ENCODE measurements at places on chromosomes 2 and 18.
A peak's percentile ranks its signal among the peaks of the same experiment; 100 is the strongest.

GRCh38 chr2:28300485-28301341 lies 91.9 kb upstream of the FOSL2 start:
- no peak for DNase-seq

GRCh38 chr2:7497178-7497577 lies 580.0 kb downstream of the RNF144A start:
- DNase-seq, result no peak

DNA sequence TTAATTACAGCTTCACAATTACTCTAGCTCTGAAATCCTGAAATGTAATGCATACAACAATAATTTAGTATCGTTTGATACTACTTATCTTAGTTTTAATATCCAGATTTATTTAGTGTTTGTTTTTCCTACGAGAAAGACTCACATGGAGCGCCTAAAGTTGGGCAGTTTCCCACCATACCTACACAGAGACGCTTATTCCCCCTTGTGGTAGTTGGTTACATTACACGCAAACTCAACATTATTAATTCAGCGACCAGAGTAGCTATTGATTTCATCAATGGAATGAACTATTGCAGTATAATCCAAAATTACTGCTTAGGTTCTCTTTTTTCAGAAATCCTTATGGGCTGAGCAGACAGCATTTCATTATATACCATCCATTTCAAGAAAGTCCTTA lies 164.0 kb upstream of the REG3G start:
- no peak for DNase-seq

DNA sequence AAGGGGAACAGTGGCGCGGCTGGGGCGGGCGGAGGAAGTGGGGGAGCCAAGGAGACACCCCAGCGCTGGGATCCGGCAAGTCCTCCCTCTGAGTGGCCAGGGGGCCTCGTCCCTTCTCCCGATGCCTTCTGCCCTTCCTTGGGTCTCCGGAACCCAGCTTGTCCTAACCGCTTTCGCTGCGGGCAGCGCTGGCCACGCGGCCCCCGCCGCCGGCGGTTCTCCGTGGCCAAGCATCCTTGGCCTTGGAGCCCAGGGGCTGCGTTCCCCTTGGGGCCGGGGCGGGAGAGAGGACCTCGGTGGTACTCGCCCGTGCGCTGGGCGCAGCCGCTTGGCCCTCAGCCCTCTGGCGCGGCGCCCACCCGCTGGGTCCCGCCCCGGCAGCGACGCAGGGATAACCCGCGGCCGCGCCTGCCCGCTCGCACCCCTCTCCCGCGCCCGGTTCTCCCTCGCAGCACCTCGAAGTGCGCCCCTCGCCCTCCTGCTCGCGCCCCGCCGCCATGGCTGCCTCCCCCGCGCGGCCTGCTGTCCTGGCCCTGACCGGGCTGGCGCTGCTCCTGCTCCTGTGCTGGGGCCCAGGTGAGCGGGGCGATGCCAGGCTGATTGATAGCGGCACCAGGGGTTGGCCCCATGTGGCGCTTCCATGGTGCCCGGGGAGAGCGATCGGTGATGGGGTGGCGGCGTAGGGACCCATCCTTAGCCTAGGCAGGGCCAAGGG lies 128.7 kb downstream of the UXS1 start:
- no peak for DNase-seq

DNA sequence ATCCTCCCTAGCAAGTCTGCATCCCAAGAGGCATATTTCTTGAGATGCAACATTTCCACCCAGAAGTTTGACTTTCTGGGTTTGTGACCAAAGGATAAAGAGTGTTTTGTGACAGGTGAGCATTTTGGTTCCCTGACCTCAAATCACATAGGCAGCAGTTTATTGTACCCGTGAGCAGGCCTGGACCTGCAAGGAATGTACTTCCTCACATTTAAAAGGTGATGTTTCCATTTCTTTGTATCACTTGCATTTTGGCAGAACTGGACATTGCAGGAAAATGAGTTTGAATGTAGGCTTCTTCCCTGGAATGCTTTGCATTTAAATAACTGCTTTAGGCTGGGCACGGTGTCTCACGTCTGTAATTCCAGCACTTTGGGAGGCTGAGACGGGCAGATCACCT lies 160.7 kb downstream of the ALPK2 start:
- peak; percentile 72 for DNase-seq

- DNase-seq, result peak; percentile 14
Measured at GRCh38 chr2:144452169-144452988, 67.5 kb downstream of the ZEB2 start.

DNA sequence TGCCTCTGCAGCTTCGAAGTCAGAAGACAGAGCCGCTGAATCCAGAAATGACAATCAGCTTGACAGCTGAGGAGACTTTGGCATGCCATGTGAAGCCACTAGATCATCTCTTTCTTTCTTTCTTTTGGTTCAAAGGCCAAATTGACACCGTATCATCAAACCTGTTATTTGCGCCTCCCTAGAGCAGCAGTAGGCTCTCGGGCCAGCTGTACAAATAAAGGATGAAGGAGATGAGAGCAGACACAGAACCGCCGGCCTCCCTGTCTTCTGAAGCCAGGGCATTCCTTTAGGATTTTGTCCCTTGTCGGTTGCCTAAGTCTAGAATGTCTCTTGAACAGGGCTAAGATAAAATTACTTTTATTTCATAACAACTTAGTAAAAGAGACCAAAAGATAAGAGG lies 36.8 kb downstream of the COL4A4 start:
- DNase-seq, result no peak

DNA sequence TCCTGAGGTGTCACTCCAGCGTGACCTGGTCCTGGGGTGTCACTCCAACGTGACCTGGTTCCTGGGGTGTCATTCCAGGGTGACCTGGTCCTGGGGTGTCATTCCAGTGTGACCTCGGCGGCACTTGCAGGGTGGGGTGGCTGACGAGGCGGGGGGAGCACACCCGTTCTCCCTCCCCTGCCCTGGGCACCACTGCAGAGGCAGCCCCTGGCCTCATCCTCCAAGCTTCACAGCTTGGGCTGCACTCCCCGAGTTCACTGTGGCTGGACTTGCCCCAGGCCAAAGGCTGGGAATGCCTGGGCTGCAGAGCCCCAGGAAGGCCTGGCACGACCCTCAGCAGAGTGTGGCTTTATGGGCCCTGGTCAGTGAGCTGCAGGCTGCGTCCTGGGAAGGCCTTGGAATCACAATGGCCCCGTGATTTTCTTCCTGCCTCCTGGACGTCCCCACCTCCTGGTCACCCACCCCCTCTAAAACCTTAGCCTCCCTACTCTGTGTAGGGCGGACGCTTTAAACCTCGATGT lies 88.3 kb downstream of the NFATC1 start:
- DNase-seq, result no peak
